Tongue (tissue), 3 donors: ENCODE measurements at places on chromosomes 11 and 22. TPM values are rescaled to one million over a fixed set of nuclear protein-coding genes. Genes with fewer than 3 reads are reported as not detected.

GGTLC3 gene
- total RNA-seq: not detected

DNA sequence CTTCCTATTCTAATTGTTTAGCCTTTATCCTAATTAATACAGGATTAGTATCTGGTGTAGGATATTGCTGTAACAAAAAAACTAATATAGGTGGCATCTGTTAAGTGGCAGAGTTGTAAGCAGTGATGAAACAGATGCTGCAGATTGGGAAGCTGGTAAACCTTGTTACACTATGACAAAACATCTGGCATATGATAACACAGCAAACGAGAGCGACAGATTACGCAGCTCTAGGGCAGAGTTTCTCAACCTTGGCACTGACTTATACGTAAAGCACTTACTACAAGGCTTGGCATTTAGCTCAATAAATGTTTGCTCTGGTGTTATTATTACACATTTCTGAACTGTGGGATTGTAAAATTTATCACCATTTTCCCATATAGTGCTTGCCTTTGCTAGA lies 137.0 kb downstream of the ATG16L2 start:
- DNase-seq: peak; percentile 13

GRCh38 chr22:17566776-17567175 lies 3.5 kb downstream of the SLC25A18 start:
- no peak for DNase-seq

CRYBA4 gene
- total RNA-seq: not detected

DNA sequence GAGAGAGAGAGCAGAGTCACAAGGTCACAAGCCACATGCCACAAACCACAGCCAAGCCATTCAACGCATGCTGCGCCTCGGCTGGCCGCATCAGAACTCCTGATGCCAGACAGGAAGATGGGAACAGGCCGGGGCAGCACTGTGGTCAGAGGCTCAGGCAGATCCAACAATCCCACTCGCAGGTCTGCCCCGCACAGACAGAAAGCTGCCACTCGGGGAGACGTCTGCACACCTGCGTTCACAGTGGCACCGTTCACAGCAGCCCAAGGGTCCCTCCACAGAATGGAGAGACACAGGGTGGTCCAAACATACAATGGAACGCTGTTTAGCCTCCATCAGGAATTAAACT lies 408.8 kb downstream of the CTTN start:
- DNase-seq: no peak
